ENCODE measurements at places on chromosomes 2 and 18.

DNA sequence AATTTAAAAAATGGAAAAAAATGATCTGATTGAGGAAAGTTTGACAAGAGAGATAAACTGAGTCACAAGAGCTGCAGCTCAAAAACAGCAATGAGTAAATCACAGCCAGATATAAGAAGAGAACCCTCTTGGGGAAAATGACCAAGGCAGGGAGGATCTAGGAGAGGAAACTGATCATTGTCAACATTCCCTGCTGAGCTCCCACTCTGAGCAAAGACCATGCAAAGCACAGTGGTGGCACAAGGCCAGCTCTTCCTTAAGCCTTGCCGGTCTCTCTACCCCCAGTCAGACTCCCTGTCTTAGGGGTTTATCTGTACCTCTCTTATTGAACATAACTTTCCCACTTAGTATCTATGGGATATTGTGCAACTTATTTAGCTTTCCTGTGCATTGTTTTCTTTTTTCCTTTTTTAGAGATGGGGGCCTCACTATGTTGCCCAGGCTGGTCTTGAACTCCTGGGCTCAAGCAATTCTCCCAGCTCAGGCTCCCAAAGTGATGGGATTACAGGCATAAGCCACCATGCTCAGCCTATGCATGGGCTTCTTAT lies 54.0 kb upstream of the PPP1CB start:
- no peak for DNase-seq

DNA sequence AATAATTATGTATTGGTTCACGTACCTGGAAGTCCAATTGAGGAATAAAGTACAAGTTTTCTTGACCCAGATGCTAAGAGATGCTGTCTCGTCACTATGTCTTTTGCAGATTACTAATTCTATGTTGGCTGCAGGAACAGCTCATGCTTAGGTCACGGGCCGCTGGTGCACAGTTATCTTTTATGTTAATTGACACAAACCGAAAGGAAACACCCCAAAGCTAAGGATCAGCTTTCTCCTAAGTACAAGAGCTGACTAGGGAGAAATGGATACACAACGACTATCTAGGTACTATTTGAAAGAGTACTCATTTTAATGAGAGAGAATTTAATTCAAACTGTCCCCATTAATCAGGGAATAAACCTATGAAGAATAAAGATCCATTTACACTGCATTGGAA lies 217.7 kb upstream of the SLC35G4 start:
- DNase-seq, result no peak

DNA sequence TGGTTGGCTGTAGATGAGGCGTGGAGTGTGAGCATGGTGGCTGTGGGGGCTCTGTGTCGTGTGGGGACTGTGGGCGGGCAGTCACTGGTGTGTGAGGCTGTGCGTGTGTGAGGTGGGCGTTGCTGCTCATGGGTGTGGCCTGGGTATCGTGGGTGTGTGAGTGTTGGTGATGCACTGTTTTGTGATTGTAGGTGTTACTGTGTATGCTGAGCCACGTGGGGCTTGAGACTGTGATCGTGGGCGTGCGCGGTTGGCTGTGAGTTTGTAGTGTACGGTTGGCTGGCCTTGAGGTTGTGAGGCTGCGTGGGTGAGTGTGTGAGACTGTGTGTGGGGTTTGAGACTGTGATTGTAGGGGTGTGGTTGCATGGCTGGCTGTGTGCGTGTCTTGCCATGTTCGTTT lies 8.5 kb downstream of the INHBB start:
- DNase-seq, result no peak

- DNase-seq, result no peak
These were observed 1012.6 kb downstream of the BCL11A start for GRCh38 chr2:59540864-59541263.

DNA sequence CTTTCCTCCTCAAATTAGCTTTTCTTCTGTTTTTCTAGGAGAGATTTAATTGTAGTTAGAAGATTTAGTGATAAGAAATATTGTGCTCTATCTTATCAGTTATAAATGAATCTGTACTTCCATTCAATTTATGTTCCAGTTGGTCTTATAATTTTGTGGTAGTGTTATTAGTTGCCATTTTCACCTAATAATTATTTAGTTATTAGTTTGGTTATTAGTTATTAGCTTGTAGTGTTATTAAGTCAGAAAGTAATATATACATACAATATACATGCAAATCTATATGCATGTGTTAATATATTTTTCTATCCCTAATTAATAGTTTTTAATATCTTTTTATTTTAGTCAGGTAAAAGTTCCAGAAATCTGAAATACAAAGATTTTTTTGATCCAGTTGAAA lies 3.2 kb downstream of the MPHOSPH10 start:
- DNase-seq, result no peak

GRCh38 chr2:149858216-149858615 lies 270.6 kb upstream of the MMADHC start:
- DNase-seq, result no peak

- no peak for DNase-seq
These were observed 80.4 kb downstream of the LCLAT1 start for GRCh38 chr2:30527411-30527810.

DNA sequence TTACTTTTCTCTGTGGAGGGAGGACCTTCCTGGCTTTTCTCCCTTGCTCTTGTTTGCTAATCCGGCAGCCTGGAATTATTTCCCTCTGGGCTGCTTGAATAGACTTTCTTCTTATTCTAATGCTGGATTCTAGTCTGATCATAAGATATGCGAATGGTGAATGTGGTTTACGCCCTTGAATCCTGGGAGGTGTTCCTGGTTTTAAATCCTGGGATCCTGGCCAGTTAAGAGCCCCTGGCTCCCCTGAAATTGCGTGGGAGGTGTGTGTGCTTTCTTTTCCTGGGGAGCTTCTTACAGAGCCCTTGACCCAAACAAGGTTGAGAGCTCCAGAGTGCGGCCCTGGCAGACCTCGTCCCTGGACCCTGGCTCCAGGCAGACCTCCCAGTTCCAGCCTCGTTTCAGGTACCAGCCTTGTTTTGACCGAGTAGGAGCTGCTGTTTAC lies 2.8 kb downstream of the SH3BP4 start:
- no peak for DNase-seq

DNA sequence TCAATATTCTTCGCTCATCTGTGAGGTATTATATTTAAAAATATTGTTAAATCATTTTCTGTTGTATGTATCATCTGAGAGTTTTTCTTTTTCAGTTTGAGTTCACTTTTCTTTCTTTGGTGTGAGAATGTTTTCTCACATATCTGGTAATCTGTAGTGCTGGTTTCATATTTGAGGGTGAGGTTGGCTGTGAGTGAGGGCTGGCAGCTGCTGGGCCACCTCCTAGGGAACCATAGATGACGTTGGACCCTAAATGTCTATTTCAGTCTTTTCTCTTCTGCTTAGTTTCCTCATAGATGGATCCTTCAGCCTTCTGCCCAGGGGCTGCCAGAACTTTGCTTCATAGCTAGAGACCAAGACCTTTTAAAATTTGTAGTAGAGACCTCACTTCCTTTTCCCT lies 33.5 kb downstream of the MGAT5 start:
- DNase-seq, result no peak

GRCh38 chr2:127679680-127680361 lies 4.5 kb upstream of the LIMS2 start:
- no peak for DNase-seq

- DNase-seq, result no peak
These were observed 145.1 kb downstream of the CDC42EP3 start for GRCh38 chr2:37526323-37526722.

DNA sequence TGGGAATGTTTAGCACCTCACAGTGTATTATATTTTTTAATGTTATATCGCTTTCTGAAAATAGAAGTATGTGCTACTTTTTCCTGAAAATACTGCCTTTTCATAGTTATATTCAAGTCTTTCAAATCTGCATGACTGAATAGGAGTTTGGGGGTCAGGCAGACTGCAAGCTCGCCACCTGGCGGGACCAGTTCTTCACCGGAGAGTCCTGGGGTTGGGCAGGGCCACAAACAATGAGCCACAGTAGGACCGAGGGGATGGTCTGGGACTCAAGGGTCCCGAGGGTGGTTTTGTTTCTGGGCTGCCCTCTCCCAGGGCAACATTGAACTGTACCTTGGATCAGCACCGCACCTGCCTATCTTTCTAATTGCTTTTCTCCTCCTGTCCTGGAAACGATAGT lies 70.6 kb downstream of the VWA3B start:
- no peak for DNase-seq

GRCh38 chr2:19607931-19608771 lies 249.7 kb upstream of the OSR1 start:
- no peak for DNase-seq

DNA sequence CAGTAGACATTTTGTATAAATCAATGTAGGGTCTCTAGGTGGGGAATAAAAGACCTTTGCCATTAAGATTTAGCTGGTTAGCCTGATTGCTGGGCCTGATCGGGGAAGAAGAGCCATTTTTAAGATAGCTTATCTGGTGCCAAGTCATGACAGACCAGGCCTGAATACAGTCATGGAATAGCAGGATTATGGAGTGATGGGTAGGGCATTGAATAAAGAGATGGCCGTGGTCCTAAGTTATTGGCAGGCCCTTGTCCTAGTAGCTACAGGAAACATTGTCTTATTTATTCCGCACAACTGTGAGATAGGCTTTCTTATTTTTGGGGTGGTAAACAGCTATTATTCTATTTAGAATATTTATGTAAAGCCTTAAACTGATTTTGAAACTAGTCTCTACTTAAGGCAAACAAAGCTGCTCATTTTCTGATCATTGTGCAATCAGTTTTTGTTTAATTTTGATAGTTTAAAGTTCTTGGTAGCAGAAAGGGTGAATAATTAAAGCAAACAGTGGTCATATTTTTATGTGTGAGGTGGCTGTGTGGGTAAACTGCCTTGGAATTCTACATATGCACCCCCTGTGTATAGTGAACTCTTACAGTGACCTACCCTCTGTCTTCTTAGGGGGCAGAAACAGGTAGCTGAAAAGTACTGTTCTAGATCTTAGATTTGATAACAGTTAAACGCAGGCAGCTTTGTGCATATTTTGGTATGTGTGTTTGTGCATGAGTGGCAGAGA lies 22.6 kb downstream of the ZNF236 start:
- DNase-seq, result no peak

DNA sequence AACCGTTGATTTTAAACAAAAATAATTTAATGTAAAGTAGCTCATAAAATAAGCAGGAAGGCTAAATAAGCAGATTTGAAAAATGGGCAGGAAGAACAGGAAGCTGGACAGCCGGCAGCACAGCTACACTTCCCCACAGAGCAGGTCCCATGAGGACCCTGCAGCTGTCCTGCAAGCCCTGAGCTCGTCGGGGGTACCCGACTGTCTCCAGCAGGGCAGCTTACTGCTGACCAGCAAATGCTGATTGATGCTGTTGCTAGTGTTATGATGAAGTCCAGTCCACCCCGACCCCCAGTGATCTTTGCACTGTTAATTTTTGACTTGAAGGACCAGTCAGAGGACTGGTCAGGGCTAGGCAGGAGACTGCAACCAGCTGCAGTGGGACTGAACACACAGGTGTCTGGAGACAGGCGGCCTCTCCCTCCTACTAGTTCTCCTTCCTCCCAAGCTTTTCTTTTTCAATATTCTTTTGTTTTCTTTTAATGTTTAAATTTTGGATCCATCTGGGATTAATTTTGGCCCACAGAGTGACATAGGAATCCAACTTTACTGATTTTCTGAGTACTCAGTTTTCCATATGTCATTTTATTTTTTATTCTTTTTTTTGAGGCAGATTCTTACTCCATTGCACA lies 27.7 kb downstream of the POLE4 start:
- no peak for DNase-seq

DNA sequence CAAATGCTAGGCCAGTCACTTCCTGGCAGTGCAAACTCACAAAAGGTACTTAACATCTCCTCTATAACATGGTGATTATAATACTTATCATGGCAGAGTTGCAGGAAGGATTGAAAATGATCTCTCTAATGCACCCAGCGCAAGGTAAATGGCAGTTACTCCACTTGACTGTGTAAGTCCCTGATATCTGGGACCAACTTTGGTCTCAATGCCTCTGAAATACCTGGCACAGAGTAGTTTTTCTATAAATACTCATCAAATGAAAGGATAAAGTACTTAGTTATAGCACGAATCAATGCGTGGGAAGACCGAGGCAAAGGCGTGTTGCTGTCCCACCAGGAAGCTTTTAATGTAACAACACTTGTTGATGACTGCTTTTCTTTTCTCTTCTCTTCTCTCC lies 24.8 kb downstream of the LRRC30 start:
- no peak for DNase-seq

DNA sequence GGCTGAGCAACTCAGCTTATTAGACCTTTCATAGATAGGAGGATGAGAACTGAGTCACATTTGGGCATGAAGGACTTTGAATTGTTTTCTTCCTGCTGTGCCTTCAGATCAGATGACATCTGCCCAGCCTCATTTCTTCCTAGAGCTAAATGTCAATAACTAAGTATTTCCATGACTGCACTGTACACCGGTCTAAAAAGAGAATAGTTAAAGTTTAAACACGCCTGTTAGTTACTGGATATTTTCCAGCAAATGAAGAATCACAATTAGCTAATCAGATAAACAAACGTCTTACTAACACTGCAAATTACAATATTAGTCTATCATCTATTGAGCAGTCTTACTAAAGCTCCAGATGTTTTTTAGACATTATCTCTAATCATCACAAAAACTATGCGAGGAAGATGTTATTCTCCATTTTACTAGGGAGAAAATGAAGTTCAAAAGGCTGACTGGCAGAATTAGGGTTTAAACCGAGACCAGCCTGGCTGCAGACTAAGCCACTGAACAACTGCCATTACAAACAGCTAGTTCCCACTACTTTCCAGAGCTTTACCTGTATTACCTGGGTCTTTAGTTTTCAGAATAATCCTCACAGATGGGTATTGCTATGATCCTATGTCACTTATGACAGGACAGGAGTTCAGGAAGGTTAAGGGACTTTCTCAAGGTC lies 69.4 kb upstream of the ZNF397 start:
- no peak for DNase-seq

GRCh38 chr2:229231885-229232284 lies 39.2 kb downstream of the PID1 start:
- DNase-seq, result no peak

- no peak for DNase-seq
These were observed 218.2 kb downstream of the RAD51AP2 start for GRCh38 chr2:17299891-17300540.

- no peak for DNase-seq
These were observed 83.2 kb downstream of the TANC1 start for GRCh38 chr2:159051661-159052060.
